ENCODE measurements at places on chromosomes 16 and 17.
A peak's percentile ranks its signal among the peaks of the same experiment; 100 is the strongest.

- DNase-seq: no peak
Observed at GRCh38 chr17:45035848-45036247, 15.6 kb downstream of the DCAKD start.

- no peak for DNase-seq
Observed at GRCh38 chr17:38709864-38710603, 5.0 kb downstream of the MLLT6 start.

GRCh38 chr17:602436-602835, 112.2 kb downstream of the VPS53 start:
- peak; percentile 40 for DNase-seq

- no peak for DNase-seq
Observed at GRCh38 chr16:73350707-73351452, 303.0 kb upstream of the ZFHX3 start.

DNA sequence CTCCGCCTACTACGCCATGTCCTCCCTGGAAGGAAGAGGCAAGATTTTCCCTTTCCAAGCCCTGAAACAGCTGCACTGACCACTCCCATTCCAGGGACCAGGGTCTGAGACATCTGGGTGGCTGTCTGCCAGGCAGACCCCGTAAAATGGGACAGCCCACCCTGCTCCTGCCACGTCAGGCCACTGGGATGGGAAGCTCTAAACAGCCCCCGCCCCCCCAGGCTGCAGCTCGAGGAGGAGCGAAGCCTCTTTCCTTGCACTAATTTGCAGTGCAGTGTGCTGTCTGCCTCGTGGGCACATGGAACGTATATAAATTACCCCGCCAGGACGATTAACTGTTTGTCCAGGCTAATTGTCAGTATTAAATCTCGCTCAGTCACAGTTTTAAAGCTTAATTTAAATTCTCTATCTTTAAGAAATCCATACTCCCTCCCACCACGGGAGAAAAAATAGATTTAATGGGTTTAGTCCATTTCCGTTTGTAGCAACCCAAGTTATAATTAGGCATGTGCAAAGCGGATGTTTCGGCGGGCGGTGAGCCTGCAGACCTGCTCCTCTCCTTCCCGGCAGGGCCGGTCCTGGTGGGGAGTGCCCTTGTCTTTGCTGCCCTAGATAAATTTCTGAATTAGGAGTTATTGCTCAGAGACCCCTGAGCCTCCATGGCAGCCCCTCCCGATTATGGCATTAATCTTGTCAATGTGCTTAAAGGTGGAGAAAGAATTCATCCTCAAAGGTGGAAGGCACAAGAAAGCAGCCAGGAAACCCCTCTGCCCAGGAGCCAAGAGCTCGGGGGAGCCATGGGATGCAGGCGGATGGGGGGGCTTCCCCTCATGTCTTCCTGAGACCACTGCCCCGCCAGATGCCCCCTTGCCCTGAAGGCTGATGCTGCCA, 268.0 kb upstream of the TNRC6C start:
- no peak for DNase-seq

GRCh38 chr16:2963723-2964474, at the start of gene KREMEN2:
KREMEN2 (plus strand) TSS chr16:2964275; CDS start chr16:2964521, 246 bp downstream.
- DNase-seq: no peak

DNA sequence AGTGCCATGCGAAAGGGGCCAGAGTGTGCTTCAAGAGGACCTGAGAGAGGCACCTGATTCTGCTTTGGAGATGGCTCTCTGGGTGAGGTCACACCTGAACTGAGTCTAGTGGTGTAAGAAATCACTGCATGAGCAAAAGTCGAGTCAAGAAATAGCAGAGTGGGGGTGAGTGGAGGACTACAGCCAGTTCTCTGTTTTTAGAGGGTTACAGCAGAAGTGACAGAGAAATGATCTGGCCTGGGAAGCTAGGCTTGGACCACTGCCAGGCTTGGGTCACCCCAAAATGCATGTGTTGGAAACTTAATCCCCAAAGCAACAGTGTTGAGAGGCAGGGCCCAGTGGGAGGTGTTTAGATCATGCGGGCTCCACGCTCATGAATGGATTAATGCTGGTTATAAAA, 312.0 kb downstream of the CBLN1 start:
- DNase-seq: no peak

DNA sequence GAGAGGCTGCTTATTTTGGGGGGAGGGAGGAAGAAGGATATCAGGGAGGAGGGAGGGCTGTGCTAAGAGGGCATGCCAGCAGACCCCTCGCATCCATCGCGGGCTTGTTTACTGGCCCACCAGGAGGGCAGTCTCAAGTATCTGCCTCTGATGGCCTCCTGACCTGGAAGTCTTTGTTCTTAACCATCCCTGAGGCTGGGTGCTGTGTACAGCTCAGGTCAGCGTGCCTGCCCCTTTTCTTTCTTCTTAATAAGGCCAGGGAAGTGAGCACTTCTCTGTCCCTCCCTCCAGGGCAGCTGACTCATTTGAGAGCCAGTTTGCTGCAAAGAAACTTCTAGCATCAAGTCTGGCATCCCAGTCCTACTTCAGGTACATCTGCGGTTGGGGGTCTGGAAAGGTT, 157.0 kb downstream of the CCDC182 start:
- DNase-seq: no peak

- peak; percentile 73 for DNase-seq
Observed at GRCh38 chr16:67967958-67968399, 458 bp downstream of the SLC12A4 start.

DNA sequence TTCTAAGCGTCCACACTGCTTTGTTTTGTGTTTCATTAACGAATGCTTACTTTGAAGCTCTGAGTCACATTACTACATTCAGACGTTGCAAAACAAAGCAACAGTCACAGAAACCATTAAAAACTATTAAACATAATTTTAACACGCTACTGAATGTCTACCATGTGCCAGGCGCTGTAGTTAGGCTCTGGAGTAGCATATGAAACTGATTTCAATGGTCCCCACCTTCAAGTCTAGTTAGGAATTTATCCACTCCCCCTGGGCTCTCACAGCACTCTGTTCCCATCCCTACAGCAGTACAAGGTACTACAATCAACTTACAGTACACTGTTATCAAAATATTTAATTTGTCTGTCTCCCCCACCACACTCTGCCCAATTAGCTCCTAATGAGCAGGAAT, 631 bp downstream of the UTP6 start:
- DNase-seq: peak; percentile 44

GRCh38 chr17:29022074-29022473, 16.2 kb upstream of the SEZ6 start:
- DNase-seq: no peak

DNA sequence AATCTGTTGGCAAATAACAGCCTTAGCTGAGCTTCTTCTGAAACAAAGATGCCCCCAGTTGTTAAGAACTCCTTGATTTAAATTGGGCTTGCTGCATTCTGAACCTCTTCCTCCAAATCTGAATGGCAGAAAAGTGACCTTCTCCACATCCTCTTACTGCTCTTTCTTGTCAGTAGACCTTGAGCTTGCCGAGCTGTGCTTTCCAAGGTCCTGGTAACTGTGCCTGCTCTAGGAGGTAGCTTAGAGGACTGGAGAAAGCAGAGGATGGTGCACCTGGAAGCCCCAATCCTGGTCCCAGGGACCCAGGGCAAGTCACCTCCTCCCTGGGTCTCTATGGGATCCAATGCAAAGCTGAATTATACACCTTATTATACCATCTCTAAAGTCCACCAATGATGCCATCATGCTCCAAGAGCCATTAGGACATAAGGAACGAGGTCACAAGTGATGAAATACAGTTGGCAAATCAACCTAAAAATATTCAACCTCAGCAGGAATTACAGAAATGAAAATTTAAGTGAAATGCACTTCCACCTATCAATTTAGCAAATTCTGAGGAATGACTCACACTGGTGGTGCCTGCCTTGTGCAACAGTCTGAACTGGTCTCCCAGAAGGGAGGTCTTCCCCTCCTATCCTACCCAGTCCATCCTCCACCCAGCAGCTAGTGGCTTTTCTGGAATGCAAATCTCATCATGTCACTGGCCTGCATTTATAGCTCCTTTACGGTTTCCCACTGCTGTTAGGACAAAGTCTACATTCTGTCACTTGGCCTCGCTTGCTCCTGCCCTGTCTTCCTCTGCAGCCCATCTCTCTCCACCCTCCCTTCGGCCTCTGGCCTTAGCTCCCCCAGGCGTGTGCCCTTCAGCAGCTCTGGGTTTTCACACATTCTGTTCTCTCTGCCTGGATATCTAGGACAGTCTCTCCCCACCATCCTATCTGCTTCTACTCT, 36.6 kb downstream of the TOM1L2 start:
- no peak for DNase-seq

- DNase-seq: no peak
Observed at GRCh38 chr16:77944631-77945030, 77.7 kb upstream of the CLEC3A start.

- no peak for DNase-seq
Observed at GRCh38 chr16:49749816-49750215, 106.1 kb downstream of the ZNF423 start.

DNA sequence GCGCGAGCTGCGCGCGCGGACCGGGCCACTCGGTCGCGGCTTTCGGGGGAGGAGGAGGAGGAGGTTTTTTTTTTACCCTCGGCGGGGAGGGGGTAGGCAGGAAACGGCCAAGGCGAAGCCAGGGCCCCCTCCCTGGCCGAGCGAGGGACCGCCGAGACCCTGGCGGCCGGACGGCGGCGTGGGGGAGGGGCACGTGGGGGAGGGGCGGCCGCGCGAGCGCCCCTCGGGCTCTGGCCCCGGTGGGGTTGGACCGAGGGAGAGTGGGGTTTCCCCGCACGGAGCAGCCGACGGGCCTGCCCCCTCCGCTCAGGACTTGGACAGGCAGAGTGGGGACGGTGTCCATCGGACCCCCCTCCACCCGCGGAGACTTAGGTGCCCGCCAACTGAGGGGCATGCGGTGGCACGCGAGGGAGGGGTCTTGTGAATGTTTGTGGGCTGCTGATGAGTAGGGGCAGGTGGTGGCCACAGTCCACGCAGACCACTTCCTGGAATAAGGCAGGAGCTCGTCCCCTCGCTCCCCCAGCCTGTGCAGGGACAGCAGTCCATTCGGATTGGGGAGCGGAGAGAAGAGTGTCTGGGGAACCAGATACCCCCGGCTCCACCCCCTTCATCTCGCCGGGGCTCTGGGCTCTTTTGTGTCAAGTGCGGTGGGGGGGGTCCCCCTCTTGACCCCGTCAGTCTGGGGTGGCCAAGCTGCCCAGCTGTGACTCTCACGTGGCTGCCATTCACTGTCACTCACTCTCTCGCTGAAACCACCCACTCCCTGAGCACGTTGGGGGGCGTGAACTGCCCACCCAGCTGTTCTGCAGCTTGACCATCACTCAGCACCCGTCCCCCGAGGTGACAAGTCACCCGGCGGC, 3.0 kb upstream of the CHD3 start:
- peak; percentile 64 for DNase-seq

- peak; percentile 96 for DNase-seq
Observed at GRCh38 chr17:7023576-7024401, 939 bp downstream of the BCL6B start.

DNA sequence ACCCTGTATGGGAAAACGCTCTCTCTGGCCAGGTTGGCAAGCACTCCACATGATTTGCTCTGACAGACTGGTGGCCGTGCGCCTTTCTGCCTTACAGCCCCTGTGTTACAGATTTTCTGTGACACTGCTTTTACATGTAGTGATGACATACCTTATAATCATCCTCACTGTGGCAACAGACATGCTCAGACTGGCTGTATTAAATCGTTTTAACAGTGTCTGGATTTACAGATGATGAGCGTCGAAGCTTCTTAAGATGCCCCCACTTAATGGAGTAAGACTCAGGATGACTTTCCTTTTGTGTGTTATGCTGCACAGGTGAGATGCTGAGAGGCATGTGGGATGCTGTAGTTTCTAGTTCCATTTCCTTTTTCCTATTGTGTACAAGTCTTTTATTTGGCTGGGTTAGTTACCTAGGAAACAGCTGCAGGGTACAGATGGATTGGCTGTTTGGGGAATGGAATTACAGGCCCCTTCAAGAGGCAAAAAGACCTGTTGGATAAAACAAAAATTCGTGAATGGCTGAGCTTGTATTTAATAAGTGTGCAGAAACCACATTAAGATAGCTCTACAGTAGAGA, 20.9 kb upstream of the VWA3A start:
- no peak for DNase-seq

DNA sequence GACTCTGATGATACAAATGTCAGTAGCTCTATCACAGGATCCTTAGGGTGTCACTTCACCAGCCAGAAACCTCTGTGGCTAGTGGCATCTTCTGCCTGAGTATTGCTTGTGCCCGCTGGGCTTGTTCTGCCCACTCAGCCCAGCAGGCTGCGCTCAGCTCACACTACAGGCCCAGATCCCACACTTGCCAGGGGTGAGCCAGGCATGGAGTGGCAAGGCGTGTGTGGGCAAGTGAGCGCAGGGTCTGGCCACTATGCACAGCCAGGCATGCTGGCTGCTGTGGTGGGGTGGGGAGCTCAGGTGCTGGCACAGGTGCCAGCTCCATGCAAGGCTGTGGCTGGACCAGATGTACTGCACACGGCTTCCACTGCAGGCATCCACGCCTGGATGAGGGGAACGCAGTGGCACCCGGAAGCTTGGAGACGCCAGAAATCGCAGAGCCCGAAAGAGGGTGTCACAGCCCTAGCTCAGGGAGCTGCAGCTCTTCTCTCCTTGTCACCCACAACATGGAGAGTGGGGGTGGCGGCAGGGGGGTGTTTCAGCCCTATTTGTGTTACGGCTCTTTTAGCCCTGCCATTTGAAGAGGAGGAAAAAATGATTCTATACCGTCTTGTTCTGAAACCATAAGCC, 10.2 kb downstream of the CFAP97D1 start:
- DNase-seq: no peak

GRCh38 chr17:66677201-66677981, 157.5 kb upstream of the CACNG5 start:
- no peak for DNase-seq

DNA sequence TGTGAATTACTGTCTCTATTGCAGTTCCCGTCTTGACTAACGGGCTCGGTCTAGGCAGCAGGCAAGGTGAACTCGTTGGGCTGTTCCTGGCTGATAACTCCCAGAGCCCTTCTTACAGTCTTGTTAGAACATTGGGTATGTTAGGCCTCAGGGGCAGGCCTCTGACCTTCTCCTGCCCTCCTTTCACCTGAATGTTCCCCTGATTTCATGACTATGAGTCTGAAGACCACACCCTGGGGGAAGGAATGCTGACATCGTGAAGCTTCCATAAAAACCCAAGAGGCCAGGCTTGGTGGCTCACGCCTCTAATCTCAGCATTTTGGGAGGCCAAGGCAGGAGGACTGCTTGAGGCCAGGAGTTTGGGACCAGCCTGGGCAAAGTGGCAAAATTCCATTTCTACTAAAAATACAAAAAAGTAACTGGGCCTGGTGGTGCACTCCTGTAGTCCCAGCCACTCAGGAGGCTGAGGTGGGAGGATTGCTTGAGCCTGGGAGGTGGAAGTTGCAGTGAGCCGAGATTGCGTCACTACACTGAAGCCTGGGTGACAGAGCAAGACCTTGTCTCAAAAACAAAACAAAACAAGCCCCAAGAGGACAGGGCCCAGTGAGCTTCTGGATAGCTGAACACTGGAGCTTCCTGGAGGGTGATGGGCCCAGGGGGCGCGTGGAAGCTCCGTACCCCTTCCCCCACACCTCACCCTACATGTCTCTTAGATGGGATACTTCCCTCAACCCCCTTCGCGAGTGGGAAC, 47.8 kb upstream of the FBXO47 start:
- no peak for DNase-seq

Measured in erythroblast (primary cell).